ENCODE measurements at places on chromosomes 12 and 14. TPM values are rescaled to one million over a fixed set of nuclear protein-coding genes. Genes with fewer than 3 reads are reported as not detected.
A peak's percentile ranks its signal among the peaks of the same experiment; 100 is the strongest.

Gene KRT72
- not detected for total RNA-seq

DNA sequence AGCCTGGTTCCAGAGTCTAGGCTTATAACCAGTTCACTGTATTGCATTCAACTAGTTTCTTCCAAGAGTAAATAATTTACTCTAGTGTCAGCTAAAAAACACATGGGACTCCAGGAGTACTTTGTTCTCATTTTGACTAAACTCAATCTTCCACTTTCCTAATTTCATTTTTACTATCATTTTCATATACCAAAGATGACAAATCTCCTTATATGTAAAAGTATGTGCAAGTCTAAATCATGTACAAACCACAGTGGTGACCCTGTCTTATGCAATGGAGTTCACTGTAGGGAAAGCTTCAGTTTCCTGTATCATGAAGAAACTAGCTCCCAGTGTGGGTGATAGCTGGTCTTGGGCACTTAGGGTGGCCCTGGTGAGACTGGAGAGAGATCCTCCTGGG, 151.6 kb downstream of the HELB start:
- no peak for DNase-seq
- no peaks in the 10 kb centered on the region for H3K27me3 ChIP-seq
- no peaks in the 10 kb centered on the region for H3K36me3 ChIP-seq
- no peaks in the 10 kb centered on the region for H3K4me1 ChIP-seq

Gene ANAPC5
- total RNA-seq, result 130 TPM

- peaks cover 10% of the 10 kb centered on the region for H3K36me3 ChIP-seq
- no peak overlapping the region for H3K27ac ChIP-seq
- no peak overlapping the region for H3K4me3 ChIP-seq
- peaks cover 10% of the 10 kb centered on the region for H3K4me1 ChIP-seq
- DNase-seq, result no peak
- H3K27me3 ChIP-seq, result no peaks in the 10 kb centered on the region
Measured at GRCh38 chr12:15608941-15609340, 180.2 kb downstream of the EPS8 start.

- H3K27ac ChIP-seq, result no peak overlapping the region
- DNase-seq, result no peak
- no peak overlapping the region for H3K4me3 ChIP-seq
- peaks cover 15% of the 10 kb centered on the region for H3K4me1 ChIP-seq
- H3K27me3 ChIP-seq, result no peaks in the 10 kb centered on the region
- peaks cover 53% of the 10 kb centered on the region for H3K36me3 ChIP-seq
Measured at GRCh38 chr12:64446295-64446694, 5.6 kb upstream of the TBK1 start.

- no peak overlapping the region for H3K27ac ChIP-seq
- no peak for DNase-seq
- H3K36me3 ChIP-seq, result peaks cover 57% of the 10 kb centered on the region
- H3K4me3 ChIP-seq, result no peak overlapping the region
- no peaks in the 10 kb centered on the region for H3K27me3 ChIP-seq
Measured at GRCh38 chr14:71036433-71036832, 129.2 kb downstream of the PCNX1 start.

GRCh38 chr12:97223419-97223818, 239.2 kb upstream of the RMST start:
- no peaks in the 10 kb centered on the region for H3K36me3 ChIP-seq
- DNase-seq, result no peak
- H3K4me1 ChIP-seq, result no peaks in the 10 kb centered on the region
- no peak overlapping the region for H3K27ac ChIP-seq

DNA sequence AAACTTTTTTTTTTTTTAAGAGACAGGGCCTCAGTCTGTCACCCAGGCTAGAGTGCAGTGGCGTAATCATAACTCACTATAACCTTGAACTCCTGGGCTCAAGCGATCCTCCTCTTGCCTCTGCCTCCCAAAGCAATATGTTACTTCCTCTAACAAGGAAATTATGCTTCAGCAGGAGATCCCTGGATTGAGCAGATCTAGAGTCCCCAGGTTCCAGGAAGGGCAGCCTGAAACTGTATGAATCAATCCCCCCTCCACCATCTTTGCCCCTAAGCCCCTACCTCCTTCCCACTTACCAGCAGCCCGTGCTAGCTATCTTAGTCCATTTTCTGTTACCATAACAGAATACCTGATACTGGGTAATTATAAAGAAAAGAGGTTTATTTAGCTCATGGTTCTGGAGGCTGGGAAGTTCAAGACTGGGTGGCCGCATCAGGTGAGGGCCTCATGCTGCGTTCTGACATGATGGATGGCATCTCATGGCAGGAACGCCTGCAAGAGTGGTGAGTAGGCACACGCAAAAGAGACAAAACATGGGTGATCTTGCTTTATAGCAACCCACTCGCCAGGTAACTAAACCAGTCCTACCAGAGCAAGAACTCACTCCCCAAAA, 5.0 kb downstream of the TAMALIN start:
- no peak for DNase-seq
- peaks cover 2% of the 10 kb centered on the region for H3K36me3 ChIP-seq
- peaks cover 33% of the 10 kb centered on the region for H3K4me1 ChIP-seq
- H3K4me3 ChIP-seq, result no peak overlapping the region
- no peaks in the 10 kb centered on the region for H3K27me3 ChIP-seq

DNA sequence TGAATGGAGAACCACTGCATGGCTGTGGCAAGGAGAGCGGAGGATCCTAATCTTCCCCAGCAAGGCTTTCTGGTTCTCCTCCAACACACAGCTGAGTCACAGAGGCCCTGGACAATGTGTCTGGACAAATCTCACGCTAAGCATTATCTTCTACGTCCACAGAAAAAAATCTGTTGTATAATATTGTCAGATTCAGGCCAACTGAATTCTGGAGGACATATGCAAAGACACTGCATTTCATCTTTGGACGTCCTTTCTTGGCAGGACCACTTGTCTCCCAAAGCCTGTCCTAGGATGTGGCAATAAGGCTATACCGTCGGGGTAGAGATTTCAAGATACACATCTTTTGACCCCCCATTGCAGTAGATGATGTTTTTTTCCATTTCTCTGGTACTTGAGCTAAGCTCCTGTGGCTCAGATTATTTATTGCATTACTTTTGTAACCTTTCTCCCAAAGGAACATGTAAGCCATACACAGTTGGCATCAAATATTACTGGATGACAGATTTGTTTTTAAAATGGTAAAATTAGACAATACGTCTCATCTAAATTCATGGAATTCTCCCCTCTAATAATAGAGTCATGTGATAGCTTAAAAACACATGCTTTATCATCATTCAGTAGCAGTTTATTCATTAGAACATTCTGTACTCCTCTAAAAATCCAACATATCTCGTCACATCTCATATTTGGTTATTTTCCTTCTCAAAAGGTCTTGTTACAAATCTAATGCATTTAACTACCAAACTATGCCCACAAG, 19.4 kb downstream of the LMO3 start:
- no peak for DNase-seq
- H3K36me3 ChIP-seq, result no peaks in the 10 kb centered on the region
- peaks cover 5% of the 10 kb centered on the region for H3K27me3 ChIP-seq
- H3K27ac ChIP-seq, result no peak overlapping the region
- no peaks in the 10 kb centered on the region for H3K4me1 ChIP-seq

Gene P2RX2
- not detected for total RNA-seq

- H3K36me3 ChIP-seq, result peaks cover 3% of the 10 kb centered on the region
- H3K4me1 ChIP-seq, result peaks cover 76% of the 10 kb centered on the region
- H3K4me3 ChIP-seq, result peak overlapping the region; percentile 63
- DNase-seq, result no peak
Measured at GRCh38 chr12:2284321-2284813, 231.6 kb downstream of the CACNA1C start.

Gene GPR162
- 12.0 TPM for total RNA-seq

Gene GUCY2C
- total RNA-seq, result not detected

DNA sequence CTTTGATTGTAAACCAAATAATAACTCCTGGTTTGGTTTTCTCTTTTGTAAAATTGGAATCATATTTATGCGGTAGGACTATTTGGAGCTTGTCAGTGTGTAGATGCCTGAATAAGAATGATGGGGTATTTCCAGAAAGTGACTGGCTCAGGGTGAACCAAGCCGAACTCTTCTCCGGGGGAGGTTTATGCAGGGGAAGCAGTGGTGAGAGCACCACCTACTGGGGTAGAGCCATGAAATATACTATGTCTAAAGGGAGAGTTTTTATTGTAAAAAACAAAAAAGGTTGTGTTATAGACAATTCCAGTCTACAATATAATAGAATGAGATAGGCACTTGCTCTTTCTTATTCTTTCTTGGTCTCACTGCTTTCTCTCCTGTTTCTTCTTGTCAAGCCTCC, 222.9 kb upstream of the SLC16A7 start:
- DNase-seq, result no peak
- H3K4me1 ChIP-seq, result peaks cover 2% of the 10 kb centered on the region
- no peaks in the 10 kb centered on the region for H3K36me3 ChIP-seq
- no peak overlapping the region for H3K27ac ChIP-seq

DNA sequence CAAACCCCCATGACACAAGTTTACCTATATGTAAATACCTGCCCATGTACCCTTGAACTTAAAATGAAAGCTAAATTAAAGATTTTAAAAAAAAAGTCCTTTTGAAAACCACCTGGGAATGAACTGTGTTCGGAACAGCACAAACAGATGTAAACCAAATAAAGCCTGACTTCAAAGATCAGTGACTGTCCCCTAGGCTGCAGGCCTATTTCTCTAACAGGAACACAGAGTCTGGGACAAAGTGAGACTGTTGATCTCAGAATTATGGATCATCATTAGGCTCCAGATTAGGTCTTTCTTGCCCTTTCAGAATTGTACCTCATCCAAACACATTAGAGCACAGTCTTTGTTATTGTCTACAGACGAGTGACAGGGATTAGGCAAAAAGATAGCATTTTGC, 54.6 kb downstream of the PAH start:
- H3K27ac ChIP-seq, result no peak overlapping the region
- H3K4me1 ChIP-seq, result no peaks in the 10 kb centered on the region
- H3K4me3 ChIP-seq, result no peak overlapping the region
- no peaks in the 10 kb centered on the region for H3K36me3 ChIP-seq
- H3K27me3 ChIP-seq, result no peaks in the 10 kb centered on the region

- no peak for DNase-seq
- no peak overlapping the region for H3K4me3 ChIP-seq
- no peak overlapping the region for H3K27ac ChIP-seq
- peaks cover 3% of the 10 kb centered on the region for H3K4me1 ChIP-seq
- H3K27me3 ChIP-seq, result no peaks in the 10 kb centered on the region
- H3K36me3 ChIP-seq, result peaks cover 23% of the 10 kb centered on the region
Measured at GRCh38 chr12:88185988-88186387, 43.9 kb downstream of the TMTC3 start.

GRCh38 chr14:21043974-21044618, 1.9 kb downstream of the RNASE7 start:
- no peaks in the 10 kb centered on the region for H3K36me3 ChIP-seq
- H3K4me1 ChIP-seq, result peaks cover 32% of the 10 kb centered on the region
- H3K27ac ChIP-seq, result no peak overlapping the region
- H3K27me3 ChIP-seq, result peaks cover 15% of the 10 kb centered on the region

DNA sequence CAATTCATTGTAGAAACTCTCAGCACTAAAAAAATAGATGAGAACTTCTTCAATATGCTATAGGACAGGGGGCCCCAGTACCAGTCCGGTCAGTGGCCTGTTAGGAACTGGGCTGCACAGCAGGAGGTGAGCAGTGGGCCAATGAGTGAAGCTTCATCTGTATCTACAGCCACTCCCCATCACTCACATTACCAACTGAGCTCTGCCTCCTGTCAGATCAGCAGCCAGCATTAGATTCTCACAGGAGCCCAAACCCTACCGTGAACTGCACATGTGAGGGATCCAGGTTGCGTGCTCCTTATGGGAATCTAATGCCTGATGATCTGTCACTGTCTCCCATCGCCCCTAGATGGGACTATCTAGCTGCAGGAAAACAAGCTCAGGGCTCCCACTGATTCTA, 15.7 kb upstream of the ANO2 start:
- DNase-seq, result no peak
- H3K4me3 ChIP-seq, result no peak overlapping the region
- no peak overlapping the region for H3K27ac ChIP-seq
- peaks cover 19% of the 10 kb centered on the region for H3K4me1 ChIP-seq
- H3K36me3 ChIP-seq, result peaks cover 2% of the 10 kb centered on the region
- peaks cover 53% of the 10 kb centered on the region for H3K27me3 ChIP-seq

GRCh38 chr12:52980096-52980649, 26.1 kb upstream of the EIF4B start:
- no peaks in the 10 kb centered on the region for H3K36me3 ChIP-seq
- no peak for DNase-seq
- no peak overlapping the region for H3K4me3 ChIP-seq
- no peak overlapping the region for H3K27ac ChIP-seq
- H3K27me3 ChIP-seq, result peaks cover 3% of the 10 kb centered on the region
- H3K4me1 ChIP-seq, result peaks cover 17% of the 10 kb centered on the region

DNA sequence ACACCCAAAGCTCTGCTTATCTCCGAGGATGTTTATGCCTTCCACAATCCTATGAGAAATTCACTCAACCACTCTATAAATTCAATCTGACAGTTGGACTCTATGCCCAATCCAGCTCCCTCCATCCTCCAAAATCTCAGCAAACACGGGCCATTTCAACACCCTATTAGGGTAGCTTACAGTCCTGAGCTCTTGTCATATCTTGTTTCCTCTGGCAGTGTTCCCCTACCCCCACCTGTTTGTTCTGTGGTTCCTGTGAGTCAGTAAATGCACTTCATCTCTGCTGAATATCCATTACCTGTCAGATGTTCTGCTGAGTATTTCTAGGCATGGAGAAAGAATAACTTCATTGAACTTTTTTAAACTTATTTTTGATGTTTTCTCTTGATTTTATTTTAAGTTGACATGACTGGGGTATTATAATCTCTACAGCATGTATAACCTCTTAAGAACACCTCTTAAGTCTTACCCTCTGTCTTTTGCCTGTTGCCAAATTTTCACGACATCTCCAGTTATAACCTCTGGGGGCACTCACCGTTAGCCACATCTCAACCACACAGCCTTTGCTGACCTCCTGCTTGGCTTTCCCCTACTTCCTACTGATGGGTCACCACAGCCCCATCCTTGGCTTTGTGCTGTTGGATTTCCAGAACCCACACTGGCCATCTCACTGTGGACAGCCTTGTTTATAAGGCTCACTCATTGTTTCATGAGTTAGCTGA, 317.0 kb upstream of the TMPO start:
- DNase-seq, result no peak
- no peaks in the 10 kb centered on the region for H3K4me1 ChIP-seq
- H3K36me3 ChIP-seq, result no peaks in the 10 kb centered on the region
- H3K27me3 ChIP-seq, result no peaks in the 10 kb centered on the region
- no peak overlapping the region for H3K4me3 ChIP-seq

- H3K27me3 ChIP-seq, result no peaks in the 10 kb centered on the region
- no peak for DNase-seq
- no peak overlapping the region for H3K4me3 ChIP-seq
- peaks cover 5% of the 10 kb centered on the region for H3K4me1 ChIP-seq
Measured at GRCh38 chr12:93502802-93503623, 35.7 kb downstream of the MRPL42 start.

DNA sequence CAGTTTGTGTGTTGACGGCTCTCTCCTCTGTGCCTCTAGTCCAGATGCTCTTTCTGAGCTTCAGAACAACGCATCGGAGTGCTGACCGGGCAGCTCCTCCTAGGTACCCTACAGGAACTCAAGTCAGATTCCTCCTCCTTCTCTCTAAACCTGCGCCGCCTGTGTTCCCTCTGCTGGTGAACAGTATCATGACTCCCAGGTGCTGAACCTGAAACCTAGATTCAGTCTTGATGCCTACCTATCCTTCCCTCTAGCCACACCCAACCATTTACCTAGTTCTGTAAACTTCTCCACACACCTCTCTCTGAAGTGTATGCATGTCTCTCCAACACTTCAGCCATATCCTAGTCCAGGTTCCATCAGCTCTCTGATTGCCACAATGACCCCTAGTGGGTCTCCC, 112.7 kb downstream of the EFCAB11 start:
- H3K27ac ChIP-seq, result no peak overlapping the region

Gene KLRC3
- 4.9 TPM for total RNA-seq
